Activated CD8-positive, alpha-beta memory T cell treated with anti-CD3 and anti-CD28 coated beads for 4 hours (primary cell): ENCODE measurements at places on chromosomes 16 and 17.

DNA sequence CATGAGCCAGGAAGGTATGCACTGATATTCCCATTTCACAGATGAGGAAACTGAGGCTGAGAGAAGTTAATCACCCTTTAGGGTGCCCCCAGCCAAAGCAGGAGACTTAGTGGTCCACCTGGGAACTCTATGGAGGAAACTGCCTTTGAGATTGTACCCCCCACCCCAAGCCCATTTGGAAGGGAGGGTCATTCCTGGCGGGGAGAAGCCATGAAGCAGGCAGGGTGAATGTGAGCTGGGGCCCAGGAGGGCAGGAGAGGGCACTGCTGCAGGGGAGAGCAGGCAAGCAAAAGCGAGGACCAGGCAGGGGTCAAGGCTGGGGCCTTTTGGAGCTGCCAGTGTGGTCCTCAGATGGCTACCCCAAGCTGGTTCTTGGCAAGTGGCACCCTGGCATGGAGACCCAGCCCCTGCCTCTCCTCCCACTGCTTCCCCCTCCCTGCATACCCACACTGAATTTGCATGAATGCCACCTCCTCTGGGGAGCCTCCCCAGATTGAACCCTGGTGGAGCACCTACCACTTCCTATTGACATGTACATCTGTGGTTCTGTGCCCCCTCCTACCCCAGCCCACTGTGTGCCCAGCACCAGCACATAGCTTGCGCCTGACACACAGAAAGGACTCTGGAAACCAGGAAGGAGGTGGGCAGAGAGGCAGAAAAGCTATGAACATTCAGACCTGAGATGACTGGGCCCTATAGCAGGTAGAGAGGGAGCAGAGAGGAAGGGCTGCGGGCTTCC is 965 bp upstream of the TMC6 start:
- no peak for DNase-seq

DNA sequence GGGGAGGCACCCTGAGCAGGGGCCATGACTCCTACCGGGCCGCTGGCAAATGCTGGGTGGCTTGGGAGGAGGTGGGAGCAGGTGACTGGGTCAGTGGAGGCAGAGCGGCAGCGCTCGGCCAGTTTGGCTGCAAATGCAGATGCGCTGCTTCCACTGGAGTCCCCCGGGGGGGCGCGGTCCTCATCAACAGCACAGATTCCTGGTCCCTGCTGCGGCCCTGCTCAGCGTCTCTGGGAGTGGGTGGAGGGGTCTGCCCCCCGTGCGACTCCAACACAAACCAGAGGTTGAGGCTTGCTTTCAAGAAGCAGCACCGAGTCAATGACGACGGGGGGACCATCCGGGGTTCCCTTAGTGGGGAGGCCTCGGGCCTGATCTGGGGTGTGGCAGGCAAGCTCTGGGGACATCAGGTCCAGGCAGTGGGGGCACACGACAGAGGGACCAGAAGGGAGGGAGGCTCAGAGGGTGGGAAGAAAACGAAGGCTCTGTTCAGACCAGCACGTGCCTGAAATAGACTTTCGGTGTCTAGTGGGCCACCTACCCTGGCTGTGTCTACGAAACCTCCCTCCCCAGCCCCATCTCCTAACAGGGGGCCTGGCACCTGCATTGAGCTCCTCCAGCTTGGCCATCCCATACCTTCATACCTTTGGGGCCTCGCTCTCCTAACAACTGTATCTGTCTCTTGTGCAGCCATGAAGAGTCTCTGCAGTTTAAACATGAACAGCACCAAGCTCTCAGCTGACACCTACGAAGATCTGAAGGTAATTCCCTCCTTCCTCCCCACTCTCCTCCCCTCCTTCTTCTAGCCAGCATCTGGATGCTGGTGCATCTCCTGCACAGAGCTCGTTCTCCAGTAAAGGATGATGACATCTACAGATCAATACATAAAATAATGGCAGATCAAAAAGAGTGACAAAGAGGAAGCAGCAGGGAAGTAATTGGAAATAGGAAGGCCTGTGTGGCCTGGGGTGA is 72.5 kb upstream of the PLCG2 start:
- DNase-seq = no peak

GRCh38 chr16:50480206-50480605 is 68.0 kb upstream of the NKD1 start:
- DNase-seq = no peak

DNA sequence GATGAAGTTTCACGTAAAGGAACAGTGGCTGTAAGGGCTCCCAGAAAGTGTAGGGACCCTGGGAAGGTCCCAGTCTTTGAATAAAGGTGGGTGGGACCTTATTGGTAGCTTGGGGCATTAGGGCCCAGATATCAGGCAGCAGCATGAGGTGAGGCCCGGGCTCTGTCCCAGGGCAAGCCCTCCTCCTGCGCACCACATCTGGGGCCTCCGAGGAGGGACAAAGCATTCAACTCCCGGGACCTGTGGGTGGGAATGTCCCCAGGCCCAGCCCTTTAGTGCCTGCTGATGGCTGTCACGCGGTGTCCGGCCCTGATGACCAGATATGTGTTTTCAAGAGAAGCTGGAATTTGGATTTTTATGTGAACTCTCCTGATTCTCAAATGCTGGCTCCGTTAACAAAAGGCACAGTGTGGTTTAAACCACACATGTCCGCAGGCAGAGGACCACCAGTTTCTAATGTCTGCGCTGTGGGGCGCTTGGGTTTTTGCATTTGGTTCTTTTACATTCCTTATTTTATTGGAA is 30.4 kb downstream of the RAI1 start:
- DNase-seq = no peak

- no peak for DNase-seq
These were observed 76.0 kb downstream of the CMIP start for GRCh38 chr16:81520560-81521135.

DNA sequence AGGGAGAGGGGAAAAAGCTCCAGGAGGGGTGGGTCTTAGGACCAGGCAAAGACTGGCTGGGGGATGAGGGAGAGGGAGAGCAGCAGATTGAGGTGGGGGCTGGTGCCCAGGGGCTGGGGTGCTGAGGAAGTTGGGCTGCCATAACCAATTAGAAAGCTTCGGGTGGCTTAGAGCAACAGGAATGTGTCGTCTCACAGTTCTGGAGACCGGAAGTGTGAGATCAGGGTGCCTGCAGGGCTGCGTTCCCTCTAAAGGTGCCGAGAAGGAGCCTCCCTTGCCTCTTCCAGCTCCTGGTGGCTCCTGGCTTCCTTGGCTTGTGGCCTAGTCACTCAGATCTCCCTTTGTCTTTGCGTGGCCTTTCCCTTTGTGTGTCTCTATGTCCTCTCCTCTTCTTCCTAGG is 2.2 kb downstream of the IL34 start:
- no peak for DNase-seq

- DNase-seq = no peak
These were observed 47.8 kb upstream of the RASL10B start for GRCh38 chr17:35683591-35683990.

DNA sequence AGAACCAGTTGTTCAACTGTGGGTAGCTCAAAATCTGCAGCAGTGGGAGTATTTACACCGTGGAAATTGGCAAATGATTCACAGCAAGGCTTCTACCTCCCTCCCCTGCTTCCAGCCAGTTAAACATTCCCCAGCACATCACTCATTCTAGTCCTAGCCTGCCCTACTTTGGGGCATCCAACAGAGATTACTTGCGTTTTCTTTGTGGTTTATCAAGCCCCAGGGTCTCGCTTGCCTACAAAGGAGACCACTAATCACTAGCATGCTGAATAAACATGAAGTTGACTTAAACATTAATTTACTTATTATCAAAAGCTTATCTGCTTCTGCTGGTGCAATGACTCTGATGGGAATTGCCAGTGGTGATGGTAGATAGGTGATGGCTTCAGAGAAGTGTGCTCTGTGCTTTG is 94.5 kb downstream of the MARF1 start:
- DNase-seq = no peak

DNA sequence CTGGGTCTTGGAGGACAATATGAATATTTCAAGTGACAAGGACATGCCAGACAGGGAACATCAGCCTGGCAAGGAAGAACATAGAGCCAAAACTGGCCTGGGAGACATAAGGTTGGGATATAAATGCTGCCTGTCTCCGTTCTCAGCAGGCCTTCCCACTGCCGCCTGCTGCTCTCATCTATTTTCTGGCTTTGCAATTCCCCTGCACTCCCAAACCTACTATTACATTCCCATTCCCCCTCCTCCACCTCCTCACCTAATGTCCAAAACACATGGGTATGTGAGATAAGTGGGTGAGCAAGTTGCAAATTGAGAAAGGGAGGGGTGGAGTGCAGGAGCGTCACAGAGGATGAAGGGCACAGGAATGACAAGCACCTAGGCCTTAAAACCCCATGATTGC is 244.3 kb upstream of the CDH8 start:
- DNase-seq = no peak

- DNase-seq = no peak
These were observed 410.7 kb upstream of the GOT2 start for GRCh38 chr16:59144841-59145240.

GRCh38 chr16:676913-677312 is 1.4 kb downstream of the RHBDL1 start:
- DNase-seq = no peak

DNA sequence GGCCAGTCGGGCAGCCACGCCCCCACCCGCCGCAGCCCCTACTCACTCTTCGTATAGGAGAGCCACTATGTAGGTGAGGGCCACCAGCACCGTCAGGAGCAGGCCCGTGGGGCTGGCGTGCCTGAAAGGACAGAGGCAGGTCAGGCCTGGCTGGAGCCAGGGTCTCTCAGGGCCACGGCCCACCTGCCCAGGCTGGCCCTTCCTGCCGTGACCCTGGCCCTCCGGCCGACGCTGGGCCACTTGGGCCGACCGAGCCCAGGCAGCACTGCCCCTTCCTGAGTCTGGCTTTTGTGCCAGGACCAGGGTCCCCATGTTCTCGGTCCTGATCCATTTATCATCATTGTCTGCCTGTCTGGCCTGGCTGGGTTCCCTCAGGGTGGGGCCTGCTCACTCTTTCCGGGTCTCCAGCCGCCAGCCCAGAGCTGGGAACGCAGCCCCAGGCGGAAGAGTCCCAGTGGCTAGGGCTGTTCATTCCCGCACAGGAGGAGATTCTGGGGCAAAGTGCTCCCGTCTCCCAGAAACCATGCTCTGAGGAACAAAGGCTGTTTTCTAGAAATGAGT is 10.1 kb upstream of the RASD1 start:
- DNase-seq = no peak
